ENCODE measurements at places on chromosomes 7 and 10.

DNA sequence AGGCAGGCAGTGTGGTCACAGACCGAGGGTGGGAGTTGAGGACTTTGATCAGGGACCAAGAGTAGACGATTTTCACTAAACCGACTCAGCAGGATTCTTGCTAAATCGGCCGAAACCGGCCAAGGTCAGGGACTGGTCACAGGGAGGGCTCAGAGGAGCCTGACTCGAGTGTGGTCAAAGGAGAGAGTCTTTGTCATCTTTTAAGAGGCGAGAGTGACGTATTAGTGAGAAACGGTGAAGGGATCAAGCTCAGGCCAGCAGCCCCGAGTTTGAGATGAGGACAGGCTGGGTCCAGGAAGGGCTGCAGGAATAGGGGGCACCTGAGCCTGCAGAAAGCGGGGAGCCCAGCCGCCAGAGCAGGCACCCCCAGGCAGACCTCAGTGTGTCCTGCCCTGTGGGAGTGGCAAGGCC is 41.6 kb upstream of the FAM20C start:
- no peak for DNase-seq

- no peak for DNase-seq
These were observed 32.4 kb upstream of the HSPA12A start for GRCh38 chr10:116774728-116775151.

DNA sequence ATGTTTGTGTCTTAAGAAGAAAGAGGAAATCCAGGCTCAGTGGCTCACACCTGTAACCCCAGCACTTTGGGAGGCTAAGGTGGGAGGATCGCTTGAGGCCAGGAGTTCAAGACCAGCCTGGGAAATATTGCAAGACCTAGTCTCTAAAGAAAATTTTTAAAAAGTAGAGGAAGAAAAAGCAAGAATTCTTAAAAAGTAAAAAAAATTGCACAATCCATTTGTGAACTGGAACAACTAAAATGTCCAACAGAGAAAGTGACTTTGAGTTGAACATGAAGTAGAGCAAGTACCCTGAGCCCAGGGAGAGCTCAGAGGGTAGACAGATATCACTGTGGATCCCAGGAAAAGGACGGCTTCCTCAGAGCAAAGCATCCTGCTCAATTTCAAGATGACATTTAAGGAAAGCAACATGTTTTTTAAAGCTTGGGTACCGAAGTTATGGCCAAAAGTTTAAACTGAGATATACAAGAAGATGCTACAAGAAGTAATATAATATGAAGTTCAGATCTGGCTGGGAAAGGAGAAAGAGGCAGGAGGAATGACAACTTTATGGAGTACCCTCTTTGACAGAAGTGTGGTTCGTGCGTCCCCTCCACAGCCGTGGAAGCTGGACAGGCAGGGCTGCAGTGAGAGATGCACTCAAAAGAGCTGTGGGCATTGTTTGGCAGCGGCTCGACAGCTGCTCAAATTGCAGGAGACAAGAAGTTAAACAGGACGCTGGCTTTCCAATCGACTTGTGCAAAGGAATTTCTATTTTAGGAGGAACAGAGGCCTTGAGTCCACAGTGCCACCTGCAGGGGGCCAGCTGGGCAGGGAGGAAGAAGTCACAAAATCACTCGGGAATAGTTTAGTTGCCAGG is 201.3 kb downstream of the JCAD start:
- no peak for DNase-seq

GRCh38 chr7:139230484-139230773 is 608 bp upstream of the UBN2 start:
- no peak for DNase-seq

DNA sequence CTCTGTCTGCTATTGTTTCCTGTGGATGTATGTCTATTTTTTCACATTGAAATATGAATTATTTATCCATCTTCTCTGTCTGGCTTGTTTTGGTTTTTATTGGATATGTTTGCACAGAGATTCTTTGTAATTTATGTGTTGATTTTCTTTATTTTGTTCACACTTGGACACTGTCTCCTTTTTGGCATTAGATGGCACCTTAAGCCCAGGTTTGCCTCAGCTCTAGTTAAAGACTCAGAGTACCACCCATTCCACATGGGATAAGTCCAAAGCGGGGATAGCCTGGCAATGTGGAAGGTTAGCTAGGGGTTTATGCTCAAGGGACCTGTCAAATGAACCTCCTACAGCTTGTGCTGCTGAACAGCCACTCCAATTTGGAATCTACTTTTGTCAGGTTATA is 14.1 kb downstream of the FEZF1 start:
- no peak for DNase-seq

- DNase-seq, result no peak
These were observed 526.1 kb downstream of the LRMDA start for GRCh38 chr10:75957314-75958120.

DNA sequence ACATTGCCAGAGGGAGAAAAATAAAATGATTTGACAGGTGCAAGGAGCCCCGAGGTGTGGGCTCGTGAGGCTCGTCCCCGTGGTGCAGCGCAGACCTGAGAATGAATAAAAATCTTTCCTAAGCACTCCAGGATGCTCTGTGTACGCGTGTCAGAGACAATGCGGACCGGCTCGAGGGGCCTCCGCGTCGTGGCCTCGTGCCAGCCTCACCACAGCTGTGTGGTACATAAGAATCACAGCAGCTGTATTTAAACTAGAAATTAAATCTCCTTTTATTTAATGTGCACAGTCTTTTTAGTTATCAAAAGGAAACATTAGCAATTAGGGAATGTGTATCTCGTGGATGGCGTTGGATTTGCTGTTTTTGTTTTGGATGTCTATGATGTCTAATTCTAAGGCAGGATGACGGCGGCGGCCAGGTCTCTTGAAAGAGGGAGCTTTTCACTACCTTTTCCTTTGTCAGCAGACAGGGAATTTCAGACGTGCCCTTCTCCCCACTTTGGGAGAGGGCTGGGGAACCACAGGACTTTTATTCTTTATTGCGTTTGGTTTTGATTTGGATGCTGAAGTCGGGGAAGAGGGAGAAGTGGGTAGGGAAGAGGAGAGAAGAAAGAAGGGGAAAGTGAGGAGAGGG is 365.3 kb upstream of the SHH start:
- no peak for DNase-seq

GRCh38 chr7:99653754-99654153 is 26.0 kb downstream of the CYP3A5 start:
- no peak for DNase-seq

DNA sequence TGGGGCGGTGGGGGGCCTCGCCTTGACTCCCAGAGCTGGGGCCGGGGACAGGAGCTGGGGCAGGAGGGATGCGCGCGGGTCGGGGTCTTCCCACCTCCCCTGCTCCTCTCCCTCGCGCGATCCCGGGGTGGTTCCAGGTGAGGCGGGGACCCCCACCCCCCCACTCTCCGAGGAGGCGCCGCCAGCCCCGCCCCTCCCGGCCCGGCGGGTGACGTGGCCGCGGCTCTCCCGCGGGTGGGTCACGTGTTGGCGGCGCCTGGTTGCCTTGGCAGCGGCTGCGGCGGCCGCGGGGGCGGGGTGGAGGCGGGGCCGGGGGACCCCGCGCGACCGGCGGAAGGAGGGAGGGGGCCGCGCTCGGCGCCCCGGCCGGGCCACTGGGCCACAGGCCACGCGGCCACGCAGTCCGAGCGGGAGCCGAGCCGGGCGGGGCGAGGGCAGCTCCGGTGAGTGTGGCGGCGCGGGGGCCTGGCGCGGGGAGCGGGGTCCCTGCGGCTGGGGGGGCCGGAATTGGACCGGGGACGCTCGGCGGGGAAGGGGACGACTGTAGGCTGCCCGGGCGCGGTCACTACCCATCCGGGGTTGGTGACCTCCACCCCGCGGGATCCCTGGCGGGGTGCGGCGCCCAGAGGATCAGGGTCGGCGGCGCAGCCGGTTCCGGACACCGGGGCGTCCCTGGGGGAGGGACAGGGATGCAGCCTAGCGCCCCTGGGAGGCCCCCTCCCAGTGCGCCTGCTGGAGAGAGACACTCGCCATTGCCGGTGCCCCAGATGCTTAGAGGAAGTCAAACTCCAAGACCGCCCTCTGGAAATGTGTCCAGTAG is at the start of gene ORAI2:
Gene ORAI2 (plus strand): TSS at position 357 of the 820 bp plus-strand sequence. CDS start 5,382 bp downstream, outside the sequence.
- peak; percentile 88 for DNase-seq

- no peak for DNase-seq
These were observed 387.1 kb downstream of the LRMDA start for GRCh38 chr10:75818552-75818951.

DNA sequence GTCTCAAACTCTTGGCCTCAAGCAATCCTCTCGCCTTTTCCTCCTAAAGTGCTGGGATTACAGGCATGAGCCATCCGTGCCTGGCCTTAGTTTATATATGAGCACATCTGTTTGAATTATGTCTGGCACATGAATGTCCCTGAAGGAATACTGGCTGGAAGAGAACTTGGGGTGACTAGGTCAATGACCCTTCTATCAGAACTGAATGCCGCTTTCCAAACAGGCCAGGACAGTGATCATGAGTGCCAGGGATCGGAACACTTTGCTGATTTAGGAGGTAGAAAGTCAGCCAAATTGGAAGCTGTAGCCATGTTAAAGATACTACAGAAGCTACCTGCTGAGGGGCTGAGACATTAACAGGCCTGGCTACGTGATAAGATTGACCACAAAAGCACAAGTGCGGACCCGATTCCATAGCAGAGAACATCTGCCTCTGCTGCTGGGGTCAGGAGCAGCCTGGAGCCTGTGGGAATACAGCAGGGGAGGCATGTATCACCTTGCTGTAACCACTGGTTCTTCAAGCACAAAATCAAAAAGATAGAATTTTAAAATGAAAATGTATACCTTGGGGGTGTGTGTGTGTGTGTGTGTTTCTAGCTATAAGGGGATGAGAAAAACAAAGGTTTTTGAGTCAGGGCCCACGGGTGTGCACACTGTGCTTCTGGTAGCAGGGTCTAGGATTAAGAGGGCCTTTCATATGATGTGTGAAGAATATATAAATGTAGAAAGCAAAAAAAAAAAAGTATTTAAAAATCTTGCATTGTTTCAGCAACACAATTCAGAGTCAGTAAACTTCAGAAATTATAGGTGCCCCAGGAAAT is 293.7 kb downstream of the BBS9 start:
- DNase-seq, result no peak

- DNase-seq, result no peak
These were observed 162.6 kb downstream of the FAM107B start for GRCh38 chr10:14611968-14612693.

DNA sequence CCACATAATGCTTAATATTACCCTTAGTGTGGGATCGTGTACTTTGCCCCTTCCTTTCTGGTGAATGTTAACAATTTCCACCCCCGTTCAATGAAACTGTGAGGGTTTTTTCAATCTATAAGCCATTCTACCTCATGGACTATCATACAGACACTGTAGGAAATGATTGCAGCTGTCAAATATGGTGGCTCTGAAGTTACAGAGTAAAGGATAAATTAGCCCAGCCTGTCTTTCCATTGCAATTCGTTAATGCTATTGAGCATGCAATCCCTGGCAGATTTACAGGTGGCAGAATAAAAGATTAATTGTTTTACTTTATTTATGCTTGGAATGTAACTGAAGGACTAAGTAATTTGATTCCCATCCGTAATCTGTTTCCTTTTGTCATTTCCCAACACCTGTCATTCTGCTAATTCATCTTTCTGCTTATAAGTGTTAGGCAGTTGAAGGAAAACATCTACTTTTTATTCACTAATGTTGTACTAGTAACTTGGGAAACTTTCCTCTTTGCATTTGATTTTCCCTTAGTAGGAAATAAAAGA is 1211.6 kb upstream of the LRRN3 start:
- no peak for DNase-seq

DNA sequence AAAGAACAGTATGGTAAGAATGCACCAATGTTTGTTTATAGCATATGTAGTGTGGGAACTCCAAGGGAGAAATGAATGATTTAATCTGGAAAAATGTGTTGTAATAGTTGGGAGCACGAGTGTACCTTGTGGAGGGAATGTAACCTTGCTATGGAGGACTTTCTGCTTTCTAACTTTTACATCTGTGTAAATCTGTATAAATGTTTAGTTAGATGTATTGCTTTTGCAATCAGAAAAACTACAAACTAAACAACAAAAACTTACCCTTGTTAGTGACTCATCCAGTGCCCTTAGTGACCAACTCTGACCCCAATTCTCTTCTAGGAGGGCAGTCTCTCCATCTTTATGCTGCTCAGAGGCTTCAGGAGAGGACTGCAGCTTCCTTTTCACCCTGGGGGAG is 89.3 kb downstream of the CCNY start:
- no peak for DNase-seq

- no peak for DNase-seq
These were observed 37.3 kb upstream of the SLC39A12 start for GRCh38 chr10:17914169-17915045.

GRCh38 chr7:110645060-110645459 is 445.9 kb upstream of the LRRN3 start:
- DNase-seq, result no peak

DNA sequence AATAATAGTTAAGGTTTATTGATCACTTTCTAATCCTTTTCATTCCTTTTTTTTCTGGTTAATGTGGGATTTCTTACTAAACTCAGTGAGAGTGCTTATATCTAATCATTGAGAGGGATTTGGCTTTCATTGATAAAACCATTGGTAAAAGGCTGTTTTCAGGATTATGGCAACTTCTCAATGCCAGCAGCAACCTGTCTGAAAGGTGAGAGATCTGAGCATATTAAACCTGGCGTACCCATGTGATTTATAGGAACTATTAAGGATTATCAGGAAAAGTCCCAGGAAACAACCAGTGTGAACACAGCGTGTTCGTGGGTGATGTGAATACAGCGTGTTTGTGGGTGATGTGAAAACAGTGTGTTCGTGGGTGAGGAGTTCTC is 65.9 kb downstream of the PDIA4 start:
- no peak for DNase-seq

DNA sequence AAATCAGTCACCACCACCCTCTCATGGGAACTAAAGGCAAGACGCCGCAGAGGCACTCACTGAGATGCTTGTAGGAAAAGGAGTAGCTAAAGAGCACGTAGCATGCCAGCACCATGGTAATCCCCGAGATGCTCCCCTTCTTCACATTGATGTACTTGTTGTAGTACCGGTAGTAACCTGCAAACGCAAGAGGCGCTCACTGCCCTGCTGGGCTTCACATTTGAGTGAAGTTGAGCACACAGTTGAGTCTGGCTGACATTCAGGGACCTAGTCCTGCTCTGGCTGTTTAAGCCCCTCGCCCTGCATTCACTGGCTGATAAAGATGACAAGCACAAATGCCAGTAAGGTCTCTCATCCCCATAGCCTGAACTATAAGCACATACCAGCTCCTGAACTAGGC is 6.9 kb downstream of the ATP5MF start:
- no peak for DNase-seq

DNA sequence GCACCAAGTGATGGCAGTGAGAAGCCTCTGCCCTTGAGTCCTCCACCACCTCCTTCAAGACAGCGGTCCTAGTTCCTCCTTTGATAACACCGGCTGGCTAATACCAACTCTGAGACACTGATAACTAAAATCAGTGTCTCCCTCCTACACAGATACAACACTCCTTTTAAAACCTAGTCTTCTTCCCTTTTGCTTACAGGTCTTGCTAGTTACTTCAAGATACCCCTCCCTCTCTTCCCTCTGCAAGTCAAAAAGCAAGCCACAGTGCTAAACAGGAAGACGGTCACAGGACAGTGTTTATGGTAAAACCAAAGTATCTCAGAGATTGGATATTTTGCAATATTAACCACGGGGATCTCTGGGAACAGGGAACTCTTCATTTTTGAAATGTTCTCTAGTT is 4.6 kb downstream of the AKR1B1 start:
- DNase-seq, result no peak

- DNase-seq, result peak; percentile 75
These were observed 17.3 kb downstream of the MLXIPL start for GRCh38 chr7:73606801-73607691.

All from stimulated activated CD4-positive, alpha-beta T cell treated with anti-CD3 and anti-CD28 coated beads, Interleukin-2, amount 100 ng/mL, for 24 hours (primary cell).